Stimulated activated naive CD8-positive, alpha-beta T cell treated with anti-CD3 and anti-CD28 coated beads, Interleukin-15, amount 100 ng/mL, for 72 hours (primary cell): ENCODE measurements at places on chromosomes 2 and 18.

DNA sequence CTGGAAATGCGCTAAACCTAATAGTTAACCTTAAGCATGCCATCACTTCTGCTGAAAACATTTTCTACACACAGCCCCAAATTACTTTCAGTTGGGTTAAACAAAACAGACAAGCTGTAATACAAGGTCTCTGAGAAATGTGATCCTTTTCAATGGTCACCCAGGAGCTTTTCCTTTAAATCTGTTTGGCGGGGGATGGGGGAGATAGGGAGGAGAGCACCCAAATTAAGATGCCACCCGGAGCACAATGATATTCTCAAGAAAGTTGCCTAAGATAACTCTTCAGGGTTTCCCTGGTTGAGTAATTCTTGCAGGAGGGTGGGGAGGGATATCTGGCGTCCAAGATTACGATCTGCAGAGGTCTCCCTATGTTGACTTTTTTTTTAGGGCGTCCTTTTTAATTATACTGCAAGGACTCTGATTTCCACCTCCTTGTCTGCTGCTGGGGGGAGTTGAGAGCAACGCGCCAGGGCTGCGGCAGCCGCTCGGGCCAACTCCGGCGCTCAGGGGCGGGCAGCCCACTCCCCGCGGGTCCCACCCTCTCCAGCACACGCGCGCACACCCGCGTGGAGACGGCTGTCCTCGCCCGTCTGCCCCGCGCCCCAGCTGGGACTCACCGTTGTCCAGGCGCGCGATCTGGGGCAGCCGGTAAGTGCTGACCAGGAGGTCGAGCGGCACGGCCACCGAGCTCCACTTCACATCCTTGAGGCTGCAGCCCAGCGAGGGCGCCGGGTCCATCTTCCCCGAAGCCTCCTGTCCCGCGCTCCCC lies 807 bp downstream of the GAREM1 start:
- DNase-seq = no peak

- DNase-seq = no peak
These were observed 117.2 kb downstream of the TSN start for GRCh38 chr2:121872651-121873050.

DNA sequence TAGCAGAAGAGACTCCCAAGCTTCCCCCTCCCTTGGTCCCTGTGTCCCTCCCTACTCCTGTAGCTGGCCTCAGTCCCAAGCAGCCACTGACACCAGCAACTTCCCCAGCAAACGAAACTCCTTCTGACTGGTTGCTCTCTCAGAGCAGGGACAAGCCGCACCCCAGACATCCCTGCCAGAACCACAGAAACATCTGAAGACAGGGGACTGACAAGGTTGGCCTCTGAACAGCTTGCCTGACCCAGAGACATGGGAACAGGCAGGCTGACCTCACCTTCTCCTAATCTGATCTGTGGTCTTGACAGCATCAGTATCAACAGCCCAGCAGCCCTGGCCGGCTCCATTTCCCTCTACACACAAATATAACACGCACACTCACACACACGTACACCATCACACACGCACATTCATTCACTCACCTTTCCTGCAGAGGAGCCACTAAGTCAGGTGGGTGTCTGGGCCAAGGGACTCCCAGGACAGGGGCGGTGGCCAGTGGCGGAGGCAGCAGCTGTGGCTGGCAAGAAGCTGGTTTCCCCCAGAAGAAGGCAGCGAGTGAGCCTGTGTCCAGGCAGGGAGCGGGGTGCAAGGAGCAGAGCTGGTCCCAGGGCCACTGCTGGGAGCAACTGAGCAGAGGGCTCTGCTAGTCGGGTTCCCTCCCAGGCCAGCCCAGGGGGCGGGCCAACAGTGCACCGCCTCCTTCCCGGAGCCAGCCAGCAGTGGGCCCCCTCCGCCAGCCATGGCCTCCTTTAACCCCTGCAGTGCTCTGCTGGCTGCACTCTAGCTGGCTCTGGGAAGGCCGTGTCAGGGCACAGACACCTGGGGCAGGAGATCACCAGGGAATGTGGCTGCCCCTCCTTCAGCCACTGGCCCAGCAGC lies 59.1 kb downstream of the TNS1 start:
- no peak for DNase-seq

- no peak for DNase-seq
These were observed 164.2 kb downstream of the VWC2L start for GRCh38 chr2:214575030-214575429.
